Mammary epithelial cell (primary cell): ENCODE measurements at places on chromosomes 1 and 21.

GRCh38 chr21:22804151-22804550 is 1805.9 kb downstream of the NCAM2 start:
- DNase-seq: no peak

GRCh38 chr1:84763912-84764680 is 73.8 kb upstream of the SSX2IP start:
- DNase-seq: no peak

GRCh38 chr1:212430955-212431394 is 1.7 kb upstream of the NENF start:
- no peak for DNase-seq

GRCh38 chr1:217911908-217912307 is 280.8 kb downstream of the SPATA17 start:
- DNase-seq: no peak

DNA sequence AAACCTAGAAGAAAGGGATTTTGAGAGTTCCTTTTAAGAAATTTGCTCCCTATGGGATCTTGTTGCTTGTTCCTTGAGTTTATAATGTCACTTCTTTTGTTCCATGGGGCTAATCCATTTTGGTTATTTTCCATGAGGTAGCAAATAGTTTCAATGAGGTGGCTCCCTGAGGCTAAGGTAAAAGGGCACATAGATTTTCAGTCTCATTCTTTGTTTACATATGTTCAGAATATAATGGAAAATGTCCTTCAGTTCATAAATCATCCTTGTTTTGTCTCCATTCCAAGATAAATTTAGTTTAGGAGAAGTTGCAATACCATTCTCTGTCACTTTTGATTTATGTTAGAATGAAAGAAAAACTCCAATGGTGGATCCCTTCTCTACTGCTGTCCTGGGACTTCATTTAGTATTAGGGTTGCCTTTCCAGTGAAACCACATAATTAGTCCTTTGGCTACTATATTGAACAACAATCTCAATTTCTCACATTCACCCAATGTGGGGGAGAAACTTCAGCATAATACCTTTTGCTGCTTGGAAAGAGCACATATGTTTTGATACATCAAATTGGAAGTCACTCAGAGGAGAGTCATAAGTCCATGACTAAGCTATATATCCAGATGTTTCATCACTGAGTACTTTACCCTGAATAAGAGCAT is 80.9 kb upstream of the ADAMTS5 start:
- DNase-seq: peak; percentile 58

DNA sequence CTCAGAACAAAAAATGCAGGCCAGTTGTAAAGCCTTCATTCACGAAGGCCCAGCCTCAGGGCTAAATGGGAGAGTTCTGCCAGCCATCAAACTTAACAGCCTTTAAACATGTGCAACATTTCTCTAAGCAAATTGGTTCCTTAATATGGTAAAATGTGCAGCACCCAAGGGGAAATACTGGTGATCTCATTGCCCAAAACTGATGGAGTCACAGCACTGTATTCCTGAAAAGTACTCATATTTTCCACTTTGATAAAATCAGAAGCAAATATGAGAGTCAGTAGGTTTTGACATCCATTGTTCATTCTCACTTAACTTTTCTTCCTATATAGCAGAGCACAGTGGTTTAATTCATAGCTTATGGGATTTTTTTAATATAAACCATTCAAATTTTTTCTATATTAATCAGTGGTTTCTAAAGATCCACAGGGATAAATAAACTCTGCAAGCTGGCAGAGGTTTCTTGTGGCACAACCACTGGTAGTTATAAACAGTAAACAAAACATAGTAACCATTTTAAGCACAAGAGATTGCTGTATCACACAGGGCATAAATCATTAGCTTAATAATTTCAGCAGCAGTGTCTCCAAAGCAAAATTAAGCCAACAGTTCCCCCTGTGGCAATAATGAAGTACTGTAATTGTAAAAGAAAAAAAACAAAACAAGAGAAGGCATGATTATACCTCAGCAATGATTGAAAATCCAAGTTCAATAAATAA is 106.9 kb upstream of the LYPLAL1 start:
- peak; percentile 62 for DNase-seq

DNA sequence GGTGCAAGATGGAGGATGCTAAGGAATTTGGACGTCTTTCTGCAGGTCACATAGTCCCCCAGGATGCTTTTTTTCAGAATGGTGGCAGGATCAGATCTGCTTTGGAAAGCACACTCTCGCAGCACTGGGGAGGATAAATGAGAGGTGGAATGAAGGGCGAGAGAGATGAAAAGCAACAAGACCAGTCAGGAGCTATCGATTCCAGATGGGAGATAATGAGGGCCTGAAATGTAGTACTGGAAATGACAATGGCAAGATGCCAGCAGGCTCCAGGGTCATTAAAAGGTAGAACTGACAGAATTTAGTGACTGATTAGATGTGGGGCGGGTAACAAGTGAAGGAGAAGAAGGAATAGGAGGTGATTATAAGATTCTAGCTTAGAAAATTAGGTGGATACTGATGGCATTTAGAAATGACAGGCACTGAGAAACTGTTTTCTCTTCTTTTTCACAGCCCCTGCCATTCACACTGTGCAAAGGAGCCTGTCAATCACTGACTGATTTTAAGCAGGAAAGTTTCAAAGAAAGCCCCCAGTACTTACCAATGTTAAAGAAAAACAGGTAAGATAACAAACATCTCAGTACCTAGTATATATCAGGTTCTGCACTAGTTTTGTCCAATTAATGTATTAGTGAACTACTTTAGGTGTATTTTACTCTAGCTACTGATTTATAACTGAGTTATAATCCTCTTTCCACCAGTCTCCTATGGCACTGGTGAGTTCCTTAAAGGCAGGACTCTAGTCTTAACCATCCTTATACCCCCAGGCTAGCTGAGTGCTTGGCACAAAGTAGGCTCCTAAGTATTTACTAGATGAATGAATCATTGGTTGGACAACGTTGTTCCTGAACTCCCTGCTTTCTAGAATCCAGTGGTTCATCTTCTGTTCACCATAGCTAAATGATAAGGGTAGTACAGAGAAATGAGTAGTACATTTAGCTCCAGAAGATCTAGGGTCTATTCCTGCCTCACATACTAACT is 9.2 kb downstream of the PIGM start:
- DNase-seq: peak; percentile 69

DNA sequence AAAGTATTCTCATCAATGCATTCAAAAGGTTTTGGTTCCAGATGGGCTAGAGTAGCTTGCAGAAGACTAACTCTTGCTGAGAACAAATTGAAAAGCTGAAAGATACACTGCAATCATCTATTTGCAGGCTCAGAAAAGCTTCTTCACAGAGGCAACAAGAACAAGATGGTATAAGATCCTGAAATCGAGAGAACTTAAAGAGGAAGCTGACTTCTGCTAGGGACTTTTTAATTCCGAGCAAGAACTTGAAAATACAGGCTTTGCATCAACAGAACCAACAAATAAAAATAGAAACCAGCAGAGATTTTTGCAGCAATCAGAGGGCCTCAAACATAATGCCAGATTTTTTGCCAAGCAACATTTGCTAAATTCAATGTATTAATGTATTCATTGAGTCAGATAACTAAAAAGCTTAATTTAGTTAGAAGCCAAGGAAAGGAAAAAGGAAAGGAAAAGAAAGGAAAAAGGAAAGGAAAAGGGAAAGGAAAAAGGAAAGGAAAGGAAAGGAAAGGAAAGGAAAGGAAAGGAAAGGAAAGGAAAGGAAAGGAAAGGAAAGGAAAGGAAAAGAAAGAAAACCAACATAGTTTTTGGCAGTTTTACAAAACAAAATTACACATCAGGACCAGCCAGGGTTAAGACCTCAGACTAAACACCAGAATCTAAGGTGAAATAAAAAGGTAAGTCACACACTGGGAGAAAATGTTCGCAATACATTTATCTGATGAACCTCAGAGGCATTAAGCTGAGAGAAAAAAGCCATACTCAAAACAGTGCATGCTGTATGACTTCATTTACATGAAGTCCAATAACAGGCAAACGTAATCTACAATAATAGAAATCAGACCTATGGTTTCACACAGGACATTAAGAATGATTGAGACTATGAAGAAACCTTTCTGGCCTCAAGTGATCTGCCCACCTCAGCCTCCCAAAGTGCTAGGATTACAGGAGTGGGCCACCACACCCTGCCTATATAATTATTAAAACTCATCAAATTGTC is 42.6 kb downstream of the FAF1 start:
- no peak for DNase-seq

GRCh38 chr1:183244466-183244865 is 58.4 kb downstream of the LAMC2 start:
- DNase-seq: no peak

DNA sequence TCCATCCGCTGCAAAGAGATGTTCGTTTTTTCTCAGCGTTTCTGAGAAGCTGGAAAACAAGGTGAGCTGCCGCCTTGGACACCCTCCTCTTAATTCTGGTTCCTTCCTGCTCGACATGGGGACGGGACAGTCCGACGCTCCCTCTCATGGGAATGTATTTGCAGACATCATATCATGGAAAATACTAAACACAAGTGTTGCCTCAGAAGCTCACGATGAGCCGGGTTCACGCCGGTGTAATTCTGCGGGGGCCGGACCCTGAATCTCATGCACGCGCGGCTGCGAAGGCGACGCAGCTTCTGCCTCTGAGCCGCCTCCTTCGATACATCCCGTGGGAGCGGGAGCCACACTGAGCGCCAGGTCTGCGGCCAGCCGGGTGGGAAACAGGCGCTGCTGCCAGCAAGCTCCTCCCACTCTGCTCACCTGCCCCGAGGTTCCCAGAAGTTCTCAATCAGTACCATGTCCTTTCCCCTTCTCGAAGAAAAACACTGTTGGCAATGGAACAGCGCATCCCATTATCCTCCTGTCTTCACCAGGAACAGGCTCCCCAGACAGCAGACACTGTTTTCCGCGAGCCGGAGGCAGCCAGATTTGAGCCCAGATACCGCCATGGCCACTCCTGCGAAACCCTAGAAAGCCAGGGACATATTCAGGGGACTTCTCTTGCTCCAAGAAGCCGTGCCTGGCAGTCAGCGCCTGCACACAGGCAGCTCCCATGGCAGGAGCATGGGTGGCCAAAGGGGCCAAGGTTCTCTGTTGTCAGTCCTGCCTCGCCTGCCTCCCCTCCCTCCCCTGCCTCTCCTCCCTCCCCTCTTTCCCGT is 98.0 kb downstream of the WDR4 start:
- DNase-seq: peak; percentile 27

GRCh38 chr21:34887105-34887442 is 162.0 kb downstream of the RUNX1 start:
- DNase-seq: no peak

DNA sequence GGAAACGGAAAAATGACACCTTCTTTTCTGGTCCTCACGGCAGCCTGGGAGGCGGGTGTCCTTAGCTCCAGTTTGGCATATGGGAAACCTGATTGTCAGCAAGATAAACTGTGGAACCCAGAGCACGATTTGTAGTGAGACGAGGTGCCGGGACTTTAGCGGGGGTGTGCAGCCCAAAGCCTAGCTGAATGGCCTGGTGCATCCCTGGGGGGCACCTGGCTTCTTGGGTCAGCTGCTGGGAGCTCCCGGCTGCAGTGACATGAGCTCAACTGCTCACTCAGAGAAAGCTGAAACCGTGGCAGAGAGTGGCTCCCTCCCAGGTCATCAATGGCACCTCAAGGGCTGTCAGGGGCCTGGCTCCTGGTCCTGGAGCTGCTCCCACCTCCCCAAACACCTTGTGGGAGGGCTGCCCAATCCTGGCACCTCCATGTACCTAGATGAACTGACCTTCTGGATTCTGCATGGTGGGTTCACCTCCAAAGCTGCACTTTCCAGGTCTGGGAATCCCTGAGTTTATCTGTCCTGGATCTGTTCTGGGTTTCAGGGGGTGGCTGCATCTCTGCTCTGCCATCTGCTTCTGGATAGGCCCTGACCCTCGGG is 260.5 kb downstream of the MATN1 start:
- no peak for DNase-seq

DNA sequence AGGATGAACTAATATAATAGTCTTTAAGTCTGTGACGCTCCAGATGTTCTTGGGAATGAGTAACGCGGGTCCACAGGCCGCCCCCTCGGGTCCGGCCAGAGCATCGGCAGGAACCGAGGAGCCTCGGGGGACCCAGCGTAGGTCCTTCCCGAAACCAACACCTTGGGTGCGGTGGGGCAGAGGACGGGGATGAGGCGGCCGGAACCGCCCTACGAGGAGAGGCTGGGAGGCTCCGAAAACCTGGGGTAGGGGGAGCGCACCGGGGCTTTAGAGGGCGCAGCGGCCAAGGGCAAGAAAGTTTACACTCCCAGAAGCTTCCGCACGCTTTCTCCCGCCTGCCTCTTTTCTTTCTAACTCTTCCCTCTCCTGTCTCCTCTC is 7.1 kb downstream of the DMRTA2 start:
- DNase-seq: no peak

DNA sequence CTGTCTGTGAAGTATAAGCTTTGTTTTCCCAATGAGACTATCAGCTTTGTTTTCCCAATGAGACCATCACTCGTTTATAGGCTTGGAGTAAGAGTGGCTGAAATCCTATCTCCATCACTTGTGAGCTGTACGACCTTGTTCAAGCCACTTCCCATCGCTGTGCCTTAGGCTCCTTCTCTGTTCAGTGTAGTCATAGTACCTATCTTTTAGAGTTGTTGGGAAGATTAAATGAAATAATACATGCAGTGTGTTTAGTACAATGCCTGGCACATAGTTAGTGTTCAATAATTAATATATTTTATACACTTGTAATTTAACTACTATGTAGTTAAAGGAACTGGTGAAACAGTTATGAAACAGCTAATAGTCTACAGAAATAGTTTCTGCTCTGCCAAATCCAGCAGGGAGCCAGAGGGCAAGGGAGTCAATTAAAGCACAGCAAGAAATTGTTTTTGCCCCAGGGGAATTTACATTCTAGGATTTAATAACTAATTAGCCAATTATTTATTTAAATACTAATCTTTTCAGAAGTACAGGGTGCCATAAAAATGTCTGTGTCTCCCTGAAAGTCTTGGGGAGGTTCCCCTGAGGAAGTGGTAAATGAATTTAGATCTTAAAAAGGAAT is 139.3 kb upstream of the HMCN1 start:
- no peak for DNase-seq

GRCh38 chr1:59804301-59804700 is 10.4 kb upstream of the HOOK1 start:
- no peak for DNase-seq

- DNase-seq: no peak
Observed at GRCh38 chr1:54842206-54842915, 41.2 kb upstream of the TTC22 start.
